Smooth muscle cell of bladder (primary cell): ENCODE measurements at places on chromosomes 3 and 15. TPM values are rescaled to one million over a fixed set of nuclear protein-coding genes. Genes with fewer than 3 reads are reported as not detected.

Gene EIF4G1
- 198 and 261 TPM in 2 replicates for total RNA-seq

Gene APH1B
- 17.5 and 18.5 TPM in 2 replicates for total RNA-seq

Gene NT5DC2
- 25.6 and 30.9 TPM in 2 replicates for total RNA-seq

Gene RRP9
- 28.4 and 42.2 TPM in 2 replicates for total RNA-seq
